ENCODE measurements at places on chromosomes 5 and 9.
A peak's percentile ranks its signal among the peaks of the same experiment; 100 is the strongest.

- DNase-seq = no peak
Measured at GRCh38 chr9:77841739-77842386, 189.7 kb downstream of the GNAQ start.

GRCh38 chr5:43037636-43038495, 2.3 kb downstream of the ANXA2R start:
- DNase-seq = no peak

- DNase-seq = no peak
Measured at GRCh38 chr5:85868070-85868469, 749.7 kb upstream of the COX7C start.

- no peak for DNase-seq
Measured at GRCh38 chr5:151182524-151182900, 24.9 kb upstream of the ANXA6 start.

- no peak for DNase-seq
Measured at GRCh38 chr9:135790850-135791249, 88.9 kb downstream of the KCNT1 start.

DNA sequence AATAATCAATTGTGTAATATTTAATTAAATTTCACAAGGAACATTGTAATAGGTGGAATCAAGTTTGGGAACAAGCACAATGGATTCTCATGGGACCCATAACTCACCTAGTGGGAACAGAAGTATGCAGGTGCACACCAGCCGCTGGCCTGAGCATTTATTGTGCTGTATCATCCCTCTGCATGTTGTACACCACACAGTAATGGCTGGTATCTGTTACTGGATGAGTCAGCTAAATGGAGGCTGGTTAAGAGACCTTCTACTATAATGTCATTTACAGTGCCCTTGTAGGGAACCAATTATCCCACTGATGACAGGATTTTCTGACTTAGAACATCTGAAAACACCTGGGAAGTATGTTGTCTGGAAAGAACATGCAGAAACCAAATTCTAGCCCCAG, 3.2 kb upstream of the MAP3K1 start:
- no peak for DNase-seq

DNA sequence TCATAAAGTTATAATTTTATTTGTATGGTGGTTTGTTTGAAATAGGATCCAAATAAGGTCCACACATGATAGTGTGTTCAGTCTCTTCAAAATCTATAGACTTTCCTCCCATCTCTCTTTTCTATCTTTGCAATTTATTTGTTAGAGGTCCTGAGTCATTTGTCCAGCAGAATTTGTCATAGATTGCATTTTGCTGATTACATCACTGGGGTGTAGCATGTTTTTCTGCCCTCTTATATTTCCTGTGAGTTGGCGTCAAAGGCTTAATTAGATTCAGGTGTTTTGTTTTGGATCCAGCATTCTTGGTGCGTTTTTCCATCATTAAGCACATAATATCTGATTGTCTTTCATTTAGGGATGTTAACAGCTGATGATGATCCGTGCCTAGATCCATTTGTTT, 15.0 kb downstream of the CYFIP2 start:
- no peak for DNase-seq

DNA sequence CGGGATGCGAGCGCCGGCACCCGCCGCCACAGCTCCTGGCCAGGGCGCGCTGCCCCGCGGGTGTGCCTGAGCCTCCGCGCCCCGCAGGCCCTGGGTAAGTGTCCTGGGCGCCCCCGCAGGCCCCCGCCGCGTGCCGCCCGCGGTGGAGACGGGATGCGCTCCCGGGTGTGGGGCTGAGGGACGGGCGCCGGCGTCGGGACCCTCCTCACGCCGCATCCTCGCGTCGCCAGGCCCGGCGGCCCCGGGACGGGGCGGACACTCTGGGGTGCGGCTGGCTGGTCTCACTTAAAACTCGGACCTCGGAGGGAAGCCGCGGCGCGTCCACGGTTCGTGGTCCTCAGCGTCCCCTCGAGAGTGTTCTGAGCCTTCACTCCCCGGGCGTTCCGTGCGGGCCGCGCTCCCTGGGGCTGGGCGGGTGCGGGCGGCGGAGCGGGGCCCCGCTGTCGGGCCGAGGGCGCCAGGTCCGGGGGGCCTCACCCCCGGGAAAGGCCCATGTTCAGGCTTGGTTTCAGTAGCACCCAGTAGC, 275 bp downstream of the AHRR start:
- DNase-seq = no peak

DNA sequence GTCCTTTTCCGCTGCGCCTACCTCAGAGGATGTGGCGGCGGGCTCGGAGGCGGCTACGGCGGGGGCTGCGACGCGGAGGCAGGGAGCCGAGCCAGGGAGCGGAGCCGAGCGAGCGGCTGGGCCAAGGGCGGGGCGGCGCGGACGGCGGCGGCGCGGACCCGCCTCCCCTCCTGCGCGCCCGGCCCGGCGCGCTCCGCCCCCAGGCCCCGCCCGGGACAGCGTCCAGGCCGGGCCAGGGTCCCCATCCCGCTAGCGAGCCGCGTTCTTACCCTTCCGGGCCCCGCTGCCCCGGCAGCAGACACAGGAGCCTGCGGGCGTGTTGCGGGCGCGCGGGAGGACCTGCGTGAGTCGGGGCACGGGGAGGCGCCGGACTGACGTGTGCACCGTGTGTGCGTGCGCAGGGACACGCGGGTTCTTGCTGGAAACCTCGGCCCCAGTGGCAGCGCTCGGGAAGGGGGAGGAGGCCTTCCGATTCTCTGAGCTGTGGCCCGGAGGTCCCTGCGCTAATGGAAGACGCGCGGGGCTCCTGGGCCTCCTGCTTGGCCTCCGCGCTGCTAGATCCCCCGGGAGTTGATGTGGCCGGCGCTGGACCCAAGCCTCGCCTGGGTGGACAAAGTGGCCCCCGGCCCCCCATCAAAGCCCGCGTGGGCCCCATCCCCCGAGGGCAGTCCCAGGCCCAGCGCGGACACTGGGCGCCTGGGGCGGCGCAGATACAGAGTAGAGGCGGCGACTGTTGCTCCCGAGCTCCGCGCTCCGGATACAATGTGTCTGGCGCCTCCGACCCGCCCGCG, at the start of gene VDAC1:
Gene VDAC1 (minus strand): TSS at position 350 of the 791 bp plus-strand sequence. CDS start 11,963 bp downstream, outside the sequence.
- peak; percentile 89 for DNase-seq

DNA sequence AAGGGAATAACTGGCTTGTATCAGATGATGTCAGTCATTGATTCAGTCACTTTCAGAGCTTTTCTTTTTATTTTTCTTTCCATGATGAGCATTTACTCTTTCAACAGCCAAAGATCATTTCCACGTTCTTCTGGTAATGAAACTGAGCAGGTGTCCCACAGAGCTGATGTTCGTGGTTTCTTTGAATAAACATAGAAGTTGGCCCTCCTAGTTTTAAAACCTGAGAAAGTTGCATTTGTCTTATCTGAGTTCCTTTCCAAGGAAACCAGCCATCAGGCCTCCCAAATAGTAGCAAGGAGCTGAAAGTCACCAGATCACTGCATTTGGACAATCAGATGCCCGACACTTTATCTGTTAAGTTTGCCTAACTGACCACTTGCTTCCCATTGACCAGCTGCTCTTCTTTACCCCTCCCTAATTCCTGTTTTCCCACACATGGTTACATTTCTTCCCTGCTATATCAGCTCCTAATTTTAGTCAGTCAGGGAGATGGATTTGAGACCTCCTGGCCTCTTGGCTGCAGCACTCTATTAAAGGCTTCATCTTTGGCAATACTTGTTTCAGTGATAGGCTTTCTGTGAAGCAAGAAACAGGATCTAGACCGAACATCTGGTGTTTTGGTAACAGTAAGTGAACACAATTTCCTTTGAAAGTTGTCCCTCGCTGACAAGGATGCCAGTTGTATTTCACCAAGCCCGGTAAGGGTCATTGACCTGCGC, 420.8 kb downstream of the CHSY3 start:
- no peak for DNase-seq

GRCh38 chr9:126624912-126625311, 11.2 kb downstream of the LMX1B start:
- no peak for DNase-seq

- peak; percentile 64 for DNase-seq
Measured at GRCh38 chr9:114738581-114739316, 56.8 kb upstream of the TEX48 start.

DNA sequence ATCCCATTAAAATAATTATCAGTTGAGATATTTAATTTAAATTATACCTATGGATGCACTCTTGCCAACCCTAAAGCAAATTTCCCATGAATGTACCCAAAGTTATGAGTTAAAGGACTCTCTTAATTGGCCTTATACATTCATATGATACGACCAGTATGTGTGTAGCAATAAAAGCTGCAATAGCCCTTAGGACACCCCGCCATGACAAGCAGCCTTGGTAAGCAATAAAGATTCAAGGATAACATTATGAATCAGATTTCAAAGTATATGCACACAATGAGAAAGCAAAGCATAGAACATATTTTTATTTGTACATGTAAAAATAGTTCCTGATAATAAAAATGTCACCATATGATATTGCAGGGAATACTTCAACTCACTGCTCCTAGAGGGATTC, 1699.3 kb upstream of the CDH9 start:
- no peak for DNase-seq

GRCh38 chr5:133373121-133373870, 239.0 kb downstream of the FSTL4 start:
- DNase-seq = no peak

DNA sequence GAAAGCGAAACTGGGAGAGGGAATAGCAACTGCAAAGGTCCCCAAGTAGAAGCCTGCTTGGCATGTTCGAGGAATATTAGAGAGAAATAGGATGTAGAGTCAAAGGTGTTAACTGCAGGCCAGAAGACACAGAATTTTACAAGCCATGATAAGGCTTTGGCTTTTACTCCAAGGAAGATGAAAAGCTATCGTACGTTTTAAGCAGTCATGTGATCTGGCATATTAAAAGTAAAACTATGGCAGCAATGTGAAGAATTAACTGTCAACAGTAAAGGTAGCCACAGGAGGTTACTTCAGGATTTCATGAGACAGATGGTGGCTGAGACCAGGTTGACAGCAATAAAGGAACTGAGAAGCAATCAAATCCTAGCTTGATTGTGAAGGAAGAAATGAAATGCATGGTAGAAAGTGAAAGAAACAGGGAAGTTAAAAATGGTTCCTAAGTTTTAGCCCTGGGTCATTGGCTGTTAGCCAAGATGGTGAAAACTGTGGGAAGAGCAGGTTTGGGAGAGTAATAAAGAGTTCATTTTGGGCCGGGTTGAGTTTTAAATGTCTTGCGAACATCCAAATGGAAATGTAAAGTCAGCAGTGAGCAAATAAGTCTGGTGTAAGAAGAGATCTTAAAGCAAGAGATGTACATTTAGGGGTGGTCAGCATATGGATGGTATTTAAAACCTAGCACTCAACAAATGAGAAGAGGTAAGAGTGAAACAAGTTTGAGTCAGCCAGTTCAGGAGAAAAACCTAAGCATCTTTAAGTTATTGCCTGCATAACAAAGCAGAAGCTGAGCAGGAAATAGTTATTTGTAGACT, 20.3 kb upstream of the TTC33 start:
- DNase-seq = no peak

GRCh38 chr9:84851935-84852585, 182.5 kb downstream of the NTRK2 start:
- no peak for DNase-seq

DNA sequence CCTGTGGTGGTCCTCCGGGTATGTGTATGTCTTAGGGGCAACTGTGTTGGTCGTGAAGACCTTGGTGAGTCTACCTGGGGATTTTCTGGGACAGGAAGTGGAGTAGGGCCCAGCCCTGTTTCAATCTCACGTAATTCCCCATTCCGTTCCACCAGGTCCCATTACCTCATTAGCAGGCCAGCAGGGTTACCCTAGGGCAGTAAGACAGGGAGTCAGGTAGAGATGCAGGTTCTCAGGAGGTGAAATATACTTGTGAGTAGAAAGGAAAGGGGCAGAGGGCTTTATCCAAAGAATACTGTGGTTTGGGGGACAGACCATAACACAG, 56.5 kb downstream of the MACROH2A1 start:
- DNase-seq = no peak

DNA sequence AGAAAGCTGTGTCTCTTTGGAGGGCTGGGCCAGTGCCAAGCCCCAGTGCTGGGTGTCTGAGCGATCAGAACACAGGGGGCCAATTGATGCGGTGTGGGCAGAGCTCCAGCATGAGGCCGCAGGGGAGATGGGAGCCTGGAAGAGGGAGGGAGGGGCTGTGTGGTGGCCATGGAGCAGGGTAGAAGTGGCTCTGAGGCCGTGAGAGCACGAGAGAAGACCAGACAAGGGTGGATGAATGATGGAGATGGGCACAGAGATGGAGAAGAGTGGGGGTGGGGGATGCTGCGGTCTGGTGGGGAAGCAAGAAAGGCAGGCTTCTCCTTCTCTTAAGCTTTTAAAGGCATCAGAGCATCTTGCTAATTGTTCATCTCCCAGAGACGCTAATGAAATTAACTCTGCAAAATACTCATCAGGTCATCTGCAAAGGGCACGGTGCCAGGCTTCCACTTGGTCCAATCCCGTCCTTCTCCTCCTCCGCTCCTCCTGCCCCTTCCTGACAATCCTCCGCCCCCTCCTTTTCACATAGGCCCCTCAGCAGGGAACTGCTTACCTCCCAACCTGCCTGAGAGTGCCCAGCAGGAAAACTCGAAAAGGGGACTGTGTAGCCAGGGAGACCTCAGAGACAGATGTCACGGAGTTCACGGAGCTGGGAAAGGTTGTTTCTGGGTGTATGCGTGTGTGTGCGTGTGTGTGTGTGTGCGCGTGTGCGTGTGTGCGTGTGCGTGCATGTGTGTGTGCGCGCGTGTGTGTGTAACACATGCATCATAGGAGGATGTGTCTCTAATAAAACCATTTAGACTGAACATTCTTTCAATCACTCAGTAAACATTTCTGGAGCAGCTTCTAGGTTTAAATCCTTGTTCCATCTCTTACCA, 7.1 kb upstream of the UNC5A start:
- DNase-seq = no peak

- DNase-seq = no peak
Measured at GRCh38 chr5:87327998-87328397, 60.3 kb downstream of the RASA1 start.

DNA sequence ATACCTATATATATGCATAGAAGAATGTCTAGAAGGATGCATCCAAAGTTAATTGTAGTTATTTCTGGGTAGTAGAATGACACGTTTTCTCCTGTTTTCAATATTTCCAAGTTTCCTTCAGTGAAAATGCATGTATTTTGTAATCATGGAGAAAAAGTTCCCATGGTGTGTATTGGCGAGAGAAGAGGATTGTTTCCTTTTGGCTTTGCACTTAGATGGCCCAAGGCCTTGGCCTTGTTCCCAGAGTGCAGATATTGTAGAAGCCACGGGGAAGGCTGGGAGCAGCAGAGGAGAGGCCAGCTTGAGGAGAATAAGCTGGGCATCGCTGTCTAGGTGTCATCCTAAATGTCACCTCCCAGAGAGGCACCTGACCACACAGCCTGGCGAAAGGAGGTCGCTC, 44.0 kb downstream of the IRF1 start:
- no peak for DNase-seq

- peak; percentile 6 for DNase-seq
Measured at GRCh38 chr9:88076286-88077070, 61.8 kb downstream of the SPATA31C2 start.

GRCh38 chr9:70801181-70801829, 320.1 kb downstream of the TRPM3 start:
- DNase-seq = no peak

DNA sequence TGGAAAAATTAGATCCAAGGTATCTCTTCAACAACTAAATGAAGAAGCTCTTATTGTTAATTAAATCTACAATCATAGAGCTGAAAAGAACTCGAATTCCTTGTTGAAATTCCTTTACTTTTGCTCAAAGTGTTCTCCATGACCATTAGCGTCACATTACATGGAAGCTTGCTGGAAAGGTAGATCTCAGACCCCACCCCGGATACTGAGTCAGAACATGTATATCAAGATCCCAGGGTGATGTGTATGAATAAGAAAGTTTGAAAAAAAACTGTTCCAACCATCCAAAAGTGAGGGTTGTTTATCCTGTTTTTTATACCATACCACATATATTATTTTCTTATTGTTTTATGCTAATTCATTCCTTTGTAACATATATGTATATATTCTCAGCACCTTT, 237.1 kb upstream of the PUM3 start:
- DNase-seq = no peak

Measured in T-cell (primary cell).